ENCODE measurements at places on chromosomes 7 and 10.

GRCh38 chr10:10985361-10985760, 32.3 kb upstream of the CELF2 start:
- DNase-seq, result no peak

DNA sequence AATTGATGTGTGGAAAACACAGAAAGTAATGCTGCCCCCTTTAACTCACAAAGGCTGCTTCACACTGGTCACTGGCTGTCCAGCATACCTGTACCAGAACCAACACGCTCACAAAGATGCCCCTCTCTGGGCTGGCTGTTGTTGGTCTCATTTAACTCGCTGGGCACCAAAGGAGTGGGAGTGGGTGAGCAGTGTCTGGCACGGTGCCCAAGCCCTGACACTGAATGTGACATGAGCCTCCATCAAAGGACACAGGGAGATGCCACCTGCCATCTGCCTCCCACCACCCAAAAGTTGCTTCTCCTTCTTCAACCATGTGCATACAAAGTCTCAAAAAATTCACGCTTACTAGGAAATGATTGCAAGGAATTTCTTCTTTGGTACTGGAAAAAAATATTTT, 86.8 kb downstream of the FGFR2 start:
- no peak for DNase-seq

- DNase-seq, result no peak
Observed at GRCh38 chr7:111172564-111173257, 81.8 kb downstream of the LRRN3 start.

DNA sequence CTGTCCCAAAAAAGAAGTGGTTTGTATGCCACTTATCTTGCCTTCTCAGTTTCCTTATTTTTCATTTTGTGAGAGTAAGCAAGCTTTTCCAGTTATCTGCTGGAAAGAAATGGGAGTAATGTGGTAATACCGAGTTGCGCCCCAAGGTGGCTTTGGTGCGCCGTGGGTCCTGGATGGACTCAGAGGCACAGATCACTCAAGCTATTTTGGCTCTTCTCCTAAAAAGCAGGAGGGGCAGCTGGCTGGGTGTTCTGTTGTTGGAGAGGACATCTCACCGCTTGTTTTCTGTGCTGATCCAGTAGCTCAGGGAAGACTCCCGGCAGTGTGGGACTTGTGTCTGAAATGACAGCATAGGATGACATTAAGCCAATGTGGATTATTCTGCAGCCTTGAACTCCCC, 16.4 kb downstream of the PRKRIP1 start:
- peak; percentile 49 for DNase-seq

GRCh38 chr7:9608560-9608959, 1175.2 kb downstream of the NXPH1 start:
- DNase-seq, result no peak

DNA sequence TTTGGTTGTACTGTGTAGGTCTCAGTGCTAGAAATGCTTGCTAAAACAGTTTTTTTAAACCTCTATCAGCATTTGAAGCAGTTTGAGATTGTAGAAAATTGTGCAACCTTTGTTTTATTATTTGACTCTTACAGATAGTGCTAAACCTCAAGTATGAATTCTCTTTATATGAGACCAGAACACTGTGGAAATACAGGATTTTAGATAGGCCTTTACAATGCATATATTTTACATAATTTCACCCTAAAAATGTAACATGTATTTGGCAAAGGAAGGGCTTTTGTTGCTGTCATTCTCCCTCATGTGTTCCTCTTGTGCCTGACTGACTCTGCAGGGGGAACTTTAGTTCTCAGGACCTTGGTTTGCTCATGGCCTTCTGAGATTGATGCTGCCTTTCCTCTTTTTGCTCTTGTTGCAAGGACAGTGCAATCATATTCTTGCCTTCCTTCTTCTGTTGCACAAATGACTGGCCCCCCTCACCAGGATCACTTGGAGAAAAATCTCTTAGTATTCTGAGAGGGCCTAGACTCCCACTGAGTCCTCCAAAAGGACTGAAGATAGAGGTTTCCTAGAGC, 188.7 kb downstream of the PPP1R9A start:
- DNase-seq, result no peak

Measured in left cardiac atrium (tissue), 4 donors.